NCI-H1092 (cell line): ENCODE measurements at places on chromosomes 1 and 21.

GRCh38 chr1:240385551-240385950 lies 226.4 kb downstream of the GREM2 start:
- no peak for DNase-seq

GRCh38 chr1:147273409-147274336 lies 31.2 kb downstream of the CHD1L start:
- DNase-seq, result peak; percentile 51

- DNase-seq, result no peak
These were observed 4.3 kb downstream of the GJB3 start for GRCh38 chr1:34785231-34785874.

DNA sequence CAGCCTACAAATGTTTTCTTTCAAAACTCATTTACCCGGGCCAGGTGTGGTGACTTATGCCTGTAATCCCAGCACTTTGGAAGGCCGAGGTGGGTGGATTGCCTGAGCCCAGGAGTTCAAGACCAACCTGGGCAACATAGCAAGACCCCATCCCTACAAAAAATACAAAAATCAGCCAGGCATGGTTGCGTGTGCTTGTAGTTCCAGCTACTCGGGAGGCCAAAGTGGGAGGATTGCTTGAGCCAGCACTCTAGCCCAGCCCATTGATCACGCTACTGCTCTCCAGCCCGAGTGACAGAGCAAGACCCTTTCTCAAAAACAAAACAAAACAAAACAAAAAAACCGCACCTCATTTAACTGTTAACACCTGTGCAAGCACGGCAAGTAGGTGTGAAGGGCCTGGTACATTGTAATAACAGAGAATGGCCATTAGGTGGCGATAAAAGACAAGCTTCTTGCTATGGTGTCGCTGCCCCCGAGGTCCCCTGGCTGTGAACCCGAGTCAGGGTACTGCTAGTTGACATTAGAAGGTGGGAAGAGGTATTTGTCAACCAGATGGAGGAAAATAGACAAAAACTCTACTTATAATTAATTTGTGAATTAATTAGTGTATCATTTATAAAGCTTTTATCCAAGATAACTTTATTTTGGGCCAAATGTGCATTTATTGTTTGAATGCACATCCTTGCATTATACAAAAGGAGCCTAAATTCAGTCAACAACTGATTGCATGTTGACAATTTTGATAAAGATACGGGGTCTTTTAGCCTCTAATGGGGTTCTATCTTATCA lies 66.5 kb downstream of the SH3BGR start:
- DNase-seq, result peak; percentile 76

- no peak for DNase-seq
These were observed 67.4 kb downstream of the RGS18 start for GRCh38 chr1:192225703-192226102.

DNA sequence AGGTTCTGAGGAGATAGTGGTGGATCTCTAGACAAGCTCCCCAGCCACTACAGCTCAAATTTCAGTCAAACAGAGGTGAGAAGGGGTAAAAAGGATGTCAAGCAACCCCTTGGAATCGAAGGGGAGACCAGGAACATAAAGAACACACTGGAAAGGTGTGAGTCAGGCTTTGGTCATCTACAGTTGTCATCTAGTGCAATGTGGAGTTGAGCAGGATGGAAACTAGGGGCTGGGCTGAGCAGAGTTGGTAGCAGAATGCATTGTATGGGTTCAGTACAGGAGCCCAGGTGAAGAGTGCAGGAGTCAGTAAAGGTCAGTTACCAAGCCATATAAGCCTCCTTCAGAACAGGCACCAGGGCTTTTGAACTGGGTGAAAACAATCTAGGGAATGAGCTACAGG lies 52.7 kb upstream of the VAV3 start:
- no peak for DNase-seq

- no peak for DNase-seq
These were observed 16.0 kb downstream of the LRIG2 start for GRCh38 chr1:113088972-113089371.

- DNase-seq, result no peak
These were observed 144.0 kb upstream of the ADGRL4 start for GRCh38 chr1:79150576-79150975.

- no peak for DNase-seq
These were observed 34.7 kb downstream of the PTPRU start for GRCh38 chr1:29270929-29271521.

GRCh38 chr1:199759268-199759730 lies 268.2 kb upstream of the NR5A2 start:
- no peak for DNase-seq

DNA sequence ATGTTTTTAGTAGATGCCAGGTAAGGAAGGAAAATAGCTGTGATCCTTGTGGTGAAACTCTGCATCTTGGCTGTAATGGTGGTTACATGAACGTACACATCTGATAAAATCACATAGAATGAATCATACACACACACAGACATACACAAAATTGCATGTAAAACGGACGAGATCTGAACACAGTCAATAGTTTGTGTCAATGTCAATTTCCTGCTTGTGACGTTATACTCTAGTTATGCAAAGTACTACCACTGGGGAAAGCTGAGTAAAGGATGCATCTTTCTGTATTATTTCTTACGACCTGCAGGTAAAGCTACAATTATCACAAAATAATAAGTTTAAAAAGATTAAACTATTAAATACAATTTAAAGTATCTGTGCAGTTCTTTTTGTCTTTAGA lies 493.7 kb upstream of the ZP4 start:
- no peak for DNase-seq

GRCh38 chr1:84386716-84387479 lies 11.4 kb upstream of the DNASE2B start:
- DNase-seq, result no peak

- peak; percentile 70 for DNase-seq
These were observed 60.2 kb upstream of the PDE9A start for GRCh38 chr21:42593007-42593814.

DNA sequence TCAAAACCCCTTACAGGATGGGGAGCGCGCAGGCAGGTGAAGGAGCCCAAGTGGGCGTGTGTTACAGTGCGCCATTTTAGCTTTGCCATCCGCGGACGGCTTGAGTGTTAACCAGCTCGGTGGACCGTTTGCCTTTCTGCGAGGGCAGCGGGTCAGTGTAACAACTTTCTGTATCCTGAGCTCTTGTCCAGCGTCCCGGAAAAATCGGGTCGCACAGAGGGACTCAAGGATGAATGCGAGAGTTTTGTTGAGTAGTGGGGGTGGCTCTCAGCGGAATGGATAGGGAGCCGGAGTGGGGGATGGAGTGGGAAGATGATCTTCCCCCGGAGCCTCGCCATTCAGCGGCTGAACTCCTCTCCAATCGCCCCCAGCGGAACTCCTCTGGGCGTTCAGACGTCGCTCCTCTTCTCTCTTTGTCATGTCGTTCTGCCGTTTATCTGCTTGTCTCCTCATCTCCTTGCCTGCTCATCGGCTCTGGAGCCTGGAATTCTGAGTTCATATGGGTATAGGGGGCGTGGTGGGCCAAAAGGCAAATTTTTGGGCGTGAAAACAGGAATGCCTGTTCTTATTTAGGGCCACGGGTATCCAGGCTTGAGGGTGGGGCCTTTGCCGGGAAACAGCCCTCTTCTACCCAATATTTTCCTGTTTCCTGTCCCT lies 295.4 kb downstream of the CTH start:
- no peak for DNase-seq

DNA sequence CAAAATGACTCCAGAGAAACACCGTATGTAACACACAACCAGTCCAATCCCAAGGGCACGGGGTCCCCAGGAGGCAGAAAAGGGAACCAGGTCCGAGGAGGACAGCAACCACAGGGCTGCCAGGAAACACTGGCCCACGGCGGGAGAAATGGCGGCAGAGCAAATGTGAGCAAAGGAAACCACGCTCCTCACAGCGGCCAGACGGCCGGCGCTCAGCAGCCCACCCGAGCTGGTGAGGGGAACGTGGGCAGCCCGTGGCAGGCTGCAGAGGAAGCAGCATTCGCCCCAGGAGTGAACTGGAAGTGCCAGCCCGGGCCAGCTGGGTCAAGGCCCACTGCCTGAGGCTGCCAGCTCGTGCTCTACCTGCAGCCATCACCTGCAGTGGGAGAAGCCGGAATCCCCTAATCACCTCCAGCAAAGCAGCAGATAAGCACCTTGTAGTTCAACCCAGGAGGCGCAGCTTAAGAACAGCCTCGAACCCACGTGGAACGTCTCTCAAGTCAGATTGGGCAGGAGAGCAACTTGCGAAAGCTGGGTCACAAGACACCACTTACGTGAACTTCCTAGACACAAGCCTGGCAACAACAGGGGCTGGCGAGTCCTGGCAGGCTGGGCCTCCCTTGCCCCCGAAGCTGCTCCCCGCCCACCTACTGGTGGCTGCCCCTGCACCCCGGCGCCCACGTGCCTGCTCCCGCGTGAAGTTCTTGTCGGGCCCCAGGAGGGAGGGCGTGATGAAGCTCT lies 6.7 kb downstream of the SLC19A1 start:
- DNase-seq, result no peak

- DNase-seq, result no peak
These were observed 237.8 kb downstream of the LTN1 start for GRCh38 chr21:28754862-28755261.

DNA sequence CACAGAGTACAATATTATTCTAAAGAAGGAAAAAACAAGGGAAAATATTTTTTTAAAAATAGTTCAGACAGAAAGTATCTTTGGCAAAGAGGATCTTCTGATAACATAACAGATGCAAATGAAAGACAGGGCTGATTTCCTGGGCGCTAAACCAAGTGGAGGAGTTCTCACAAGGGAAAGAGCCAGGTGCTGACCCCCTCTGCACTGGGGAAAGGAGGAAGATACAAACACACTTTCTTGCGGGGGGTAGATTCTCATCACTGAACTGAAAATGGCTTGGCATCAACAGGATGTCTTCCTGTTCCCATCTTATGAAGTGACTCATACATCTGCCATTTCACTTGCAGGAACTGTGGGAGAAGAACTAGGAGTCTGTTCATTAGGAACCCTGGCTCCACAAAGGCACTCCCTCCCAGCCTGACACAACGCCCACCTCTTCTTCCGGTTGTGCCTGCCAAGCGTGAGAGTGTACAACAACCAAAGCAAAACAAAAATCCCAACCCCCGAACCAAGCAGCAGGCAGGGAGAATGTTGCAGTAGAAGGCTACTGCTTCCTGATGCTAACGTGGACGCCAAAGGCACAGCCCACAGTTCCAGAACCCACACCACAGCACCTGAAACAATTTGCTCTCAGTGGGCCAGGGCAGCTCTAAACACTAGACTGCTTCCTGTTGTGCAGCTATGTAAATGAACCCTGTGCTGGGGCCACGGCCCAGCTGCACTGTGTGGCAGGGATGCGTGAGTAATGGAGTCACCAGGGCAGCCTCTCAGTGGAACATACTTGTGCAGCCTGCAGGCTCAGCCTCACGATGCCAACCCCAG lies 51.0 kb downstream of the GADD45A start:
- DNase-seq, result peak; percentile 57

GRCh38 chr1:207407655-207408260 lies 46.4 kb upstream of the CR2 start:
- DNase-seq, result no peak

GRCh38 chr1:113905435-113905861 lies 322 bp downstream of the DCLRE1B start:
- no peak for DNase-seq

GRCh38 chr1:37085393-37085792 lies 51.1 kb upstream of the GRIK3 start:
- no peak for DNase-seq

GRCh38 chr1:106897976-106898375 lies 158.5 kb upstream of the PRMT6 start:
- DNase-seq, result no peak

- no peak for DNase-seq
These were observed 37.1 kb upstream of the EXO1 start for GRCh38 chr1:241810769-241811405.

DNA sequence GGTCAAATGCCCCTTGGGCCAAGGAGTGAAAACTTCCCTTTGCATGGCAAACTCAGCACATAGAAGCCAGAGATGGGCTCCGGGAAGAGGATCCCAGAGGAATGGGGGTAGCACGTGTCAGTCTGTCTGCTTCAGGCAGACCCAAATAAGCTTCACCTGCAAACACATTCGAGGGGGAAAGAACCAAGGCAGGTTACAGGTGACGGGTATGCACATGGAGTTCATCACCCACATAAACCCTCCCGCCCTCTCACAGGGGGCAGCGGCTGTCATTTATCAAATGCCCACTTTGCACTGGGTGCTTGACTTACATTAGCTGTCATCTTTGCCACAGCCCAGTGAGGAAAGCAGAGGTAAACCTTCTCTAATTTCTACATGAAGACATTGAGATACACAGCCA lies 73.0 kb upstream of the TLR5 start:
- DNase-seq, result no peak

GRCh38 chr1:21946836-21947587 lies 9.9 kb upstream of the HSPG2 start:
- no peak for DNase-seq

- no peak for DNase-seq
These were observed 90.9 kb downstream of the SH3GLB1 start for GRCh38 chr1:86795316-86795715.

DNA sequence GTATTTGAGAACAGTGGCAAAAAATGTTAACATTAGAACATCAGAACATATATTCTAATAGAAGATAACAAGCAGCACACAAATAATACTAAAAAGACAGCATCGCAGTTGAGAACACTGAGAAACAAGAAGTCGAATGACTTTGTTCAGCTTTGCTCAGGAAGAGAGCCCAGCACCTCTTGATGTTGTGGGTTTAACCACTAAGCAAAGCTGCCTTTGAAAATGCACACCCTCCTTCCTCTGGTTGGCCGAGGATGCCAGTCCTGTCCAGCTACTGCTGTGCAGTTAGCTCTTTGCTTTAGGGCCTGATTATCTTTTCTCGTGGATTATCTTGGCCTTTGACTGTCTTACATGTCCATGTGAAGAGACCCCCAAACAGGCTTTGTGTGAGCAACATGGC lies 60.5 kb downstream of the SPATA46 start:
- no peak for DNase-seq

DNA sequence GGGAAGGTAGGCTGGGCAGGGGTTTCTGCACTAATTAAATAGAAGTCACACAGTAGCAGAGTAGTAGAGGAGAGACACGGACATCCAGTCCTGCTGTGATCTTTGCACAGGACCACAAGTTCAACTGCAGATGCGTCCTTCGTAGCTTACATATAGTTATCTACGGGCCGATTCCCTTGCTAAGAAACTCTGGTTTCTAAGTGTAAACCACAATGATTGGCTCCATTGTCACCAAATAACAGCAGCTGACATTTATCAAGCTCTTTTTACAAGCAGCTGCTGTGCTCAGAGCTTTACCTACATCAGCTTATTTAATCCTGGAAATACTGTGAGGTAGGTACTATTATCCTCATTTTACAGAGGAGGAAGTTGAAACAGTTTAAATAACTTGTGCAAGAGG lies 3.1 kb downstream of the SLC45A3 start:
- DNase-seq, result no peak

GRCh38 chr1:167776616-167777268 lies 55.0 kb downstream of the MPZL1 start:
- DNase-seq, result no peak

DNA sequence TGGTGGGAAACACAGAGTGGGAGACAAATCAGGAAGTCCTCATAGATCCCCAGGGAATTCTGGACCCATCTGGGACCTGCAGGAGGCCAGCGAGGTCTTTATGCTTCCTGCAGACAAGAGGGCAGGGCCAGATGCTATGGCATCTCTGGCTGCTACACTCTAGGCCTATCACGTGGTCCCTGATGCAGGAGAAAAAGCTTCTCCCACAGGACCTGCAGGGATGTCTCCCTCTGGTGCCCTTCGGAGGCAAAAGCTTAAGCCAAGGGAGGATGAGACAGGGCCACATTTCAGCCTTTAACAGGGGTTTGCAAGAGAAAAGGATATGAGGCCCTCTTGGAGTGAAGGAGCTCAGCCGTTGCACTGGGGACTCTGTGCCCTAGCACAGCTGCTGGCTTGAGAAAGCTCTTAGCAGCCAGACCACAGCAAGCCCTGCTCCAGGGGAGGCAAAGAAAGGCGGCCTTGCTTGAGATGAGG lies 243.0 kb downstream of the C1orf94 start:
- DNase-seq, result no peak
